Erythroblast (primary cell): ENCODE measurements at places on chromosomes 7 and 10.

- DNase-seq = no peak
Observed at GRCh38 chr7:2853147-2853546, 9.0 kb upstream of the GNA12 start.

DNA sequence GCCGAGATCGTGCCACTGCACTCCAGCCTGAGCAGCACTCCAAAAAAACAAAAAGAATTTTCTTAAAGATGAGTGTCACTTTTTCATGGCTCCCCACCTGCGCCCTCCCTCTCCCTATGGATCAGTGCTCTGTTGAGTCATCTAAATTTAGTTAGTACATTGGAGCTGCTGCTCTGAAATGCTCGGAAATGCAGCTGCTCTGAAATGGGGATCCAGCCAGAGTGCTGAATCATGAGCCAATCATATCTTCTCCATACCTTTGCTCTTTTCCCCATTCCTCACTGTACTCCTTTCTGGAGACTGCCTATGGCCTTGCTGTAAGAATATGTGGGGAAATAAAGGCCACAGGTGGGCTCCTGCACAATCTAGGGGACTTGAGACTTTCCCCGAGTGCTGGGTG lies 188.8 kb downstream of the ZNF438 start:
- DNase-seq = no peak

DNA sequence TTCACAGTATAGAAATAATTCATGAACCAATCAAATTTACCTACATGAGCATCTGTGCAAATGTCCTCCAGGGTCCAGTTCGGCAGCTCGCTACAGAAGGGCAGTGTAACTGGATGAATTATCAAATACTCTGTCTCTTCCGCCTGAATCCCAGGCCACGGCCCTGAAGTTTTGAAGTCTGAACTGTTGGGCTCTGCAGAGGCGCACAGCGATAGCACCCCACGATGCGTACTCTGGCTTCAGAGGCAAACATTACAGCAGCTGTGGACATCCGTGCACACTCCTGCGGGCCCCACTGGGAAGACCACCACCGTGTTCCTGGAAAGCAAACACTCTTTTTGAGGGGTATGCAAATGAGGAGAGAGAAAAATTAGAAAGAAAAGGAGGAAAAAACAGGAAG lies 259.8 kb upstream of the TCERG1L start:
- DNase-seq = no peak

GRCh38 chr10:114394531-114394930 lies 9.8 kb downstream of the AFAP1L2 start:
- DNase-seq = no peak

GRCh38 chr7:30465046-30465810 lies 13.4 kb downstream of the NOD1 start:
- no peak for DNase-seq

- no peak for DNase-seq
Observed at GRCh38 chr7:36103837-36104561, 49.1 kb upstream of the EEPD1 start.

DNA sequence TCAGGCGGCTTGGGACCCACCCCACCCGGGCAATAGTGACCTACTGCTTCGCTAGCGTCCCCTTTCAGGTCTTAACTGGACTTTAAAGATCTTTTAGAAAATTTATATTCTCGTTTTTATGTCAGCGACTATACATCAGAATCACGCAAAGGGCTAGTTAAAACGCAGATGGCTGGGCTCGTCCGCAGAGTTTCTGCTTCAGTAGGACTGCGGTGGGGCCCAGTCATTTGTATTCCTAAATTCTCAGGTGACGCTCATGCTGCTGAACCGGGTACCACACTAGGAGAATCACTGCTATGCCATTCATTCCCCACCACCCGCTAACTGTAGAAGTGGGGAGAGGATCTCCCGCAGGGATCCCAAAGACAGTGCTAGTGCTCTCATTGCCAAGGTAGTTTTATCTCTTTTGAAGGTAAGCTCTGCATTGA lies 12.0 kb upstream of the SP8 start:
- DNase-seq = no peak

- no peak for DNase-seq
Observed at GRCh38 chr10:110845756-110846620, 25.7 kb upstream of the PDCD4 start.

DNA sequence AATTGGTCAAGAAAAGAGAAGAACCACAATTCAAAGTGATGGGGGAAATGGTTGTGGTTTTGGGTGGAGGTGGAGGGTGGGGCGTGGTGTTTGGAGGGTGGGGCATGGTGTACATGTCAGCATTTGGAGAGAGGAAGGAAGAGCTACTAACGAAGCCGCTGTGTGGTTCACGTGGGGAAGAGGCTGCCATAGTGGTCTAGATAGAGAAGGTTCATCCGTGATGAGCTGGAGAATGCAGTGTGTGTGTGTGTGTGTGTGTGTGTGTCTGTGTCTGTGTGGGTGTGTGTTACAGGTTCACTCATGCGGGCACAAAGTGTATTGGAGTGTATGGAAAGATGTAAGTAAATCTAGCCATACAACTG lies 6.1 kb upstream of the VCL start:
- peak; percentile 77 for DNase-seq

- no peak for DNase-seq
Observed at GRCh38 chr7:66731986-66732385, 8.5 kb upstream of the RABGEF1 start.

GRCh38 chr7:5173496-5173895 lies 16.5 kb upstream of the WIPI2 start:
- DNase-seq = no peak

DNA sequence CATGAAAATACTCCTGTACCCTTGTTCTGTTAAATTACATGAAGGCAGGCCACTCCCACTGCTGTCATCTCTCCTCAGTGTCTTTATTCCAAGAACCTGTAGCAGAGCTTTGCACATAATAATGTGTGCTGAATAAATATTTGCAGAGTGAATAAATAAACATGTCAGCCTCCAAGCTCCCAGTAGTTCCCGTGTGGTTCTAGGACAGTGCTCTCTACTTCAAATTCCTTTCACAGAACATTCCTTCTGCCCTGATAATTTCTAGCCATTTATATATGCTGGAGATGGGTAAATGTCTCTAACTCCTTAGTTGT lies 20.3 kb upstream of the HYAL4 start:
- no peak for DNase-seq

DNA sequence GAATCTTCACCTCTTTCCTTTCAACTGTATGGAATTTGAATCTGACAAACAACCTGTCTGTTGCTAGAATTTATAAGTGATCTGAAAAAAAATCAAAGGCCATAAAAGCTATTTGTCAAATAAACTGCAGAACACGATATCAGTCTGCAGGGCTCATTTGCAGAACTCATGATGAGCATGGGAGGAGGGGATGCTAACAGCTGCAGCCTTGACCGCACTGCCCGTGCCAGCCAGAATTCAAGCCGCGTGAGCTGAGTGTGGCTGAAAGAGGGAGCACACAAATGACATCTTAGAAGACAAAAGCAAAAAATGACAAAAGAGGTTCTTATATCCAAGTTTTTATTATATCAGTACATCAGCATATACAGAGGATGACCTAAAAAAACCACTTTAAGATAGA lies 15.7 kb downstream of the LRRTM3 start:
- no peak for DNase-seq

GRCh38 chr7:132941428-132941827 lies 140.5 kb downstream of the CHCHD3 start:
- DNase-seq = no peak

DNA sequence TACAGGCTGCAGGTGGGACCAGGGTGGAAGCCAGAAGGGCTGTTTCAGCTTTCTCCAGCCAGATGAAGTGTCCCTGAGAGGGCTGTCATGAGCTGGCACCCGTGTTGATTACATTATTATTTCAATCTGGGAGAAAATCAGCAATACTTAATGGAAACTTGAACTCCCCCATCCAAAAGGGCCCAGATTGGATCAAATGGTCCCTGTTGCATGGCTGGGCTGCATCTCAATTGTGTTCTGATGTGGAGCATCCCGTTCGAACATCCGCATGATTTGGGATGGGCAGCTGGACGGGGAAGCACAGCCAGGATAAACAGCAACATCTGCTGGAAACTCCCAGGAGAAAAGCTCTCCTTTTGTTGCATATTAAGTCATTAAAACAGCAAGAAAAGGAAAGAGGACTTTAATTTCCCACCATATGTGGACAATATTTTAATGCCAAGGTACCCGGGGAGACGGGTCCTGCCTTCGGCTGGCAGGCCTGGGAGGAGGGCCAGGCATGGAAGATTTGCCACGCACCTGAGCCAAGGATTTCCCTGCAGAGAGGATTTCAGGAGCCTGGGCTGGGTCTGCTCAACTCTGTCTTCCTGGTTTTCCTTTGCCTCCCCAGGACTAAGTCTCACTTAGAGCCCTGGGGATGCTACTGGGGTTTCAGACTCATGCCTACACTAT lies 52.4 kb downstream of the NPTX2 start:
- no peak for DNase-seq

GRCh38 chr10:31707093-31708039 lies 221.3 kb downstream of the ARHGAP12 start:
- DNase-seq = no peak

- no peak for DNase-seq
Observed at GRCh38 chr7:112190120-112190519, 16.1 kb downstream of the DOCK4 start.

DNA sequence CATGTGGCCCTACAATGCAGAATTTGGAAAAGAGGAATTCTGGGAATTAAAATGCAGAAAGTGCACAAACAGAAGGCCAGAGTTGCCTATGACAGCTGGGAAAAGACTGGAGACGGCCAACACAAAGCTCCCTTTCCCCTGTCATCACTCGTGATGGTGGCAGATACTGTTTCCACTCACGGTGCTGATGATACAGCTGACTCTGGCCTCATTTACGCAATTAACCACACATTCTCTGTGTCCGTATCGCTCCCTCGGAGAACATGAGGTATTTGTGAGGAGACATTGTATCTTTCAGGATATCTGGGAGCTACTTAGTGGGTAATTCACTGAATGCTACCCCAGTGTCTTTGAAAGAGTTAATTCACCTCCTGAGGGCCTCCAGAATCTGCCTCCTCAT lies 172.8 kb downstream of the TAX1BP1 start:
- DNase-seq = no peak

DNA sequence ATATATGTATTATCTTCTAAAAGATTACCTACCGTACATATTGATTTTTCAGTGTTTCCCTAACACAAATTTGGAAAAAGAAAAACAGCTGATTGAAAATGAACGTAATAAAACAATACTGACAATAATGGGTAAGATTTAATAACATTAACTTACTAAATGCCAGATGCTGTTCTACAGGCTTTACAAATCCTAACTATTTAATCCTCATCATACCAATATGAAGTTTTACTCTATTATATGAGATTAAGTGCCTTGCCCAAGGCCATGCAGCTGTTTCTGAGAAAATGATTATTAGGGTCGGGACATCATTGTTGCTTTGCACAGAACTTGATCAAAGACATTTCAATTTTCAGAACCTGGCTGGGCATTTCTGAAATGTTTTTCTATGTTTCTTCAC lies 104.6 kb downstream of the HGF start:
- DNase-seq = no peak

DNA sequence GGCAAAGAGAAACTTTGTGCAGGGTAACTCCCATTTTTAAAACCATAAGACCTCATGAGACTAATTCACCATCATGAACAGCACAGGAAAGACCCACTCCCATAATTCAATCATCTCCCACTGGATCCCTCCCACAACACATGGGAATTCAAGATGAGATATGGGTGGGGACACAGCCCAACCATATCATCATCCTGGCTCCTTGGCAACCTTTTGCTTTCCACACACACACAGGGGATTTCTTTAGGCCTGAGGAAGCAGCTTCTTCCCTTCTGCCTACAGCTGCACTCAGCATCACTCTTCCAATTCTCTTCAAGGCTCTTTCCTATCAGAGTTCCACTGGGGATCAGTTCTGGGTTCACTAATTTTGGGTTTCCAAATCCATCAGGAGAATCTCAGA lies 199.0 kb upstream of the CTBP2 start:
- no peak for DNase-seq

DNA sequence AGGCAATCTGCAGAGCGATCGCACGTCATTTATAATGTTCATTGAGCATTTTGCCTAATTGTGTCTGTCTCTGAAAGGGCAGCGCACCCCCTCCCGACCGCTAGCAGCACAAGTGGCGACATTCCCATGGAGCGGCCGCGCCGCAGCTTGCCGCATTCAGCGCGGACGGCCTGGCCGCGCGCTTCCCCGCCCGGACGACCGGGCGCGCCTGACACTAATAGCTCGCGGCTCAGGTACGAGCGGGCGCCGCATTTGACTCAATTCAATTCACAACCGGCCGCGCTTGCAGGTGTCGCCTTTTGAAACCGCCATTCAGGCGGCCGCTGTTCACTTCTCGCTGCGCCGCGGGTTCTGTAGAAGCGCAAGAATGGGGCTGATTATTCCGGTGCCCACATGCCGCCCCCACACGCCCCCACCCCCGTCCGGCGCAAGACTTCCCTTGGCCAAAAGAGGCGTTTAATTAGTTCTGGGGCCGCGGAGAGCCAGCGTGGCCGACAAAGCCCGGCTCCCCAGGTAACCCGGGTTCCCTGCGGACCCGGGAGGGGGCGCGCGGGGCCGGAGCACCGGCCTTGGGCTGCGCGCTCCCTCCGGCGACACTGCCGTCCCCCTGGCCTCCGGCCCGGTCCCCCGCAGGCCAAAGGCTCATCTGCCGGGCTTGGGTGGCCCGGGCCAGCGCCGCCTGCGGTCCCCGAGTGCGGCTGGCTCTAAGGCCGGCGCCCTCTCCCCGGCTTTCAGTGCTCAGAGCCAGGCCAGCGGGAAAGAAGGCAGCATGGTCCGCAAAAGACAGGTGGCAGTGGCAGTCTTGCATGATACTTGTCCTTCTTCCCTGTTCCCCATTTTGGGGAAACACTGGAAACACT lies 18.7 kb upstream of the PTF1A start:
- no peak for DNase-seq

DNA sequence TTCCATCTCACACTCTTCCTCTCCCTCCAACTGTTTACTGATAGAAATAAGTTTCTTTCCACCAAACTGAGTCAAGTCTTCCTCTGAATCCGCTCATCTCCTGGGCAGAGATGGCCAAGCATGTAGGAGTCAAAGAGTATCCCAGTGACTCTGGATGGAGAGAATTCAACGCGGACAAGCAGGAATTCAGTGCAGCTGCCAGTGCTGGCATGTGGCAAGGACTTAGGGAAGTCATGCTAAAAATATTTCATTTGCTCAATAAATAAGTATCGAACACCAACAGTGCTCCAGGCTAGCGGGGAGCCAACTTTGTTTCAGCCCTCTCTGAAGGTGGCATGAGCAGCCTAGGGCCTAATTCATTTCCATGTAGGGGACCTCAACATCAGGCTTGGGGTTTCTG lies 351.6 kb upstream of the ZMIZ1 start:
- no peak for DNase-seq

GRCh38 chr10:122149561-122150505 lies 121.3 kb upstream of the BTBD16 start:
- no peak for DNase-seq

GRCh38 chr10:44759122-44759521 lies 152.0 kb upstream of the TMEM72 start:
- DNase-seq = no peak

GRCh38 chr7:132509643-132510042 lies 66.6 kb downstream of the PLXNA4 start:
- DNase-seq = no peak

DNA sequence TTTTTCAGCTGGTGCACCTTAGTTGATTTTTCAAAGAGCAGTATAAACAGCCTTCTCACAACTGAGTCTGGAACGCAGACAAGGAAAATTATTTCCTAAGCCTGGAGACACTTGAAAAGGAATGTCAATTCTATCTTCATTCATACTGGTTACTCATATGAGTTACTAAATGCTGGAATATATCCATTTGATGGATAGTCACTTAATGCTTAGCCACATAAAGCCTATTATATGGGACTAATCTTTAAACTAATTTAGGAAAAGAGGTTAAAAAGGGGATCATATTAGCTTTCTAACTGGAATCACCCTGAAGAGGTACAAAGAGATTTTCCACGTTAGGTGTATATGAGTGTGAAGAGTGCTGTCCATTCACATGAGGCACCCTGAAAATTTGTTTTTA lies 1.7 kb upstream of the HOXA4 start:
- no peak for DNase-seq
